ENCODE measurements at places on chromosomes 7 and 10.

DNA sequence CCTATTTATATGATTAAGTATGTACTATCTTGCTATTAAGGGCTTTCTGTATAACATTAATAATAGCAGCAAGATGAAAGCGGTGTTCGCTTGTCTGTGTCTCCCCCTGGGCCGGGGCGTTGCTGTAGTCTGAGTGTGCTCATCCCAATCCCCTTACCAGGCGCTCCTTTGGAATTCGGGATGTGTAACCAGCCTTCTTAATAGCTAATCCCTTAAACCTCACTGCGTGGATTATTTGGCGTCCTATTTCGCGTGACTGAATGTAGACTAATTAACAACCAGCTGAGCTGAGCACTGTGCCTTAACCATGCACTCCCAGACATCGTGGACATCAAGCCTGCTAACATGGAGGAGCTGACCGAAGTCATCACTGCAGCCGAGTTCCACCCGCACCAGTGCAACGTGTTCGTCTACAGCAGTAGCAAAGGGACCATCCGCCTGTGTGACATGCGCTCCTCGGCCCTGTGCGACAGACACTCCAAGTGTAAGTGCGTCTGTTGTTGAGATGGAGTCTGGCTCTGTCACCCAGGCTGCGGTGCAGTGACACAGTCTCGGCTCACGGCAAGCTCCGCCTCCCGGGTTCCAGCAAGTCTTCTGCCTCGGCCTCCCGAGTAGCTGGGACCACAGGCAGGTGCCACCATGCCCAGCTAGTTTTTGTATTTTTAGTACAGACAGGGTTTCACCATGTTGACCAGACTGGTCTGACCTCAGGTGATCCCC lies 36.6 kb downstream of the BNIP3 start:
- DNase-seq: no peak

DNA sequence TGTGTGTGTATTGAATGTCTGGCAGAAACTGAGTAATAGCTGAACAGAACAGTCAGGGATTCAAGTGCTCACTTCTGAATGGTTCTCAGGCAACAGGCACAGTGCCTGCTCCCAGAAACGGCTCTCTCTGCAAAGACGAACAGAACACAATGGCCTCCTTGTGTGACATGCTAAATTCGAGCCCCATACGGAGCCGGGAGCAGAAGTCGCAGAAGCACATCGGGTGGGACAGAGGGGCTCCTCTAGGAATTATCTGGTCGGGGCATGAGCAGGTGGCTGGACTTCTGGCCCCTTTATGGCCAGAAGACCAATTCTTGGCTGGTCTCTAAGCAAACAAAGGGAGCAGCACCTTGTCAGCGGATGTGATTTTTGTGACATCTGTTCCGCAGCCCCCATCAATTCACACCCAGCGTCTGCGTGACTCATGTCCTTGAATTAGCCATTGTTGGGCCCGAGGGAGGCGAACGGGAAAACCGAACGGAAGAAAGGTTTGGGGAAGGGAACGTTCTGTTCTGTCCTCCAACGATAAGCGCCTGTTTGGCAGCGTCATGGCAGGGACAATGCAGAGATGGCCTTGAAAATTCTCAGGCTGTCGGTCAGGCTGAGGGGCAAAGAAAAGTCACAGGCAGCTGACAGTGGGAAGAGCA lies 47.3 kb upstream of the NPTX2 start:
- no peak for DNase-seq

- no peak for DNase-seq
Observed at GRCh38 chr10:77960829-77961329, 34.3 kb upstream of the DLG5 start.

GRCh38 chr7:148570510-148570909 lies 20.1 kb upstream of the C7orf33 start:
- no peak for DNase-seq

DNA sequence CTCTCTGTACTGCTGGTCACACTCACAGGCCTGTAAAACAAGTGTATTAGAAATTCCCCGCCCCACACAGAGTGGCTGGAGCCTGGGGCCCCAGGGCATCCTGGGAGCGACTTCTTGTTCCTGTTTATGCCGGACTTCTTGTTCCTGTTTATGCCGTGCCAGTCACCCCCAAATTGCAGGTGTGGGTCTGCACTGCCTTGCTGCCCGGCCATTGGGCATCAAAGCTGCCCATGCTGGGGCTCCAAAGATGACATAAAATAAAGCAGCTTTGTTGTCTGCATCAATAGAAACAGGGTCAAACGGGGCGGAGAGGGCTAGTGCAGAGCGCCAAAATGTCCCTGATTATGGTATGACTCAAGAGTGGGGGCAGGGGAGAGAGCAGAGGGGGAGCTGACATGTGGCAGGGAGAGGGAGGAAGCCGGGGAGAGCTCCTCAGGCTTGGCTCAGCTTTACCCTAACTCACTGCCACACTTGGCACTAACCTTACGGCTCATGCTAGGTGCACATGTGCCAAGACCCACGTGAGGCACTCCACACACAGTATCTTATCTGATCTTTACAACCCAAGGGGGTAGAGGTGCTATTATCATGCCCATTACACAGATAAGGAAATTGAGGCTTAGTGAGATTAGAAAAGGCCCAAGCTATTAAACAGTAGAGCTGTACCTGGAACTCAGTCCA lies 98.4 kb downstream of the PIP4K2A start:
- DNase-seq: no peak

- no peak for DNase-seq
Observed at GRCh38 chr7:68295386-68295785, 1298.8 kb downstream of the TYW1 start.

DNA sequence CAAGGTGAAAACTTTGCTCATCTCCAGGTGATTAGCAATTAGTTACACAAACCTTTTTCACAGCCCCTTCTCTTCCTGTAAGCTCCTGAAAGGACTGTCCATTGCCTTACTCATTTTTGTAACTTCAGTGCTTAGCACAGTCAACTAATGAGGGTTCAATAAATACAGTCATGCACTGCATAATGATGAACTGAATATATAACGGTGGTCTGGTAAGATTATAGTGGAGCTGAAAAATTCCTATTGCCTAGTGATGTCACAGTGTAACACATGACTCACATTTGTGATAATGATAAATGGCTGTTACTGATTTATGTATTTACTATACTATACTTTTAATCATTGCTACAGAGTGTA lies 12.9 kb upstream of the FAM133B start:
- no peak for DNase-seq

DNA sequence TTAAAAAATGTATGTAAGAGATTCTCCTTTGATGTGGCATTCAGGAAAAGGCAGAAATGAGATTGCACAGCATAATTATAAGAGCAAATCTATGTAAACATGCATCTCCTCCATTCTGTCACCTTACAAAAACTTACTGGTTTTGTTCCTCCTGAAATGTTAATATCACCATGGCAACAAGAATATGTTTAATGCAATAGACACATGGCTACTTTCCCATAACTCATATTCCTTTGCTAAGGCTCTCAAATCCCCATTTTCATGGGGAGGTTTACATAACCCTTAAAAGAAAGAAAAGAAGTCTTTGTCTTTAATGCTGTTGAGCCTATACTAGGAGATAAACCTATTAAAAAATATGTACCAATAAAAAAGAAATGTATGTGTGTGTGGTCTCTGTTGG lies 136.2 kb downstream of the ANK3 start:
- DNase-seq: no peak

Measured in COR-L47 (cell line).